ENCODE measurements at places on chromosomes 4 and X.

GRCh38 chr4:124936427-124936826, 223.9 kb upstream of the ANKRD50 start:
- DNase-seq = no peak

- DNase-seq = no peak
Measured at GRCh38 chrX:130861462-130861861, 41.5 kb downstream of the ENOX2 start.

GRCh38 chr4:81631958-81632441, 160.3 kb upstream of the RASGEF1B start:
- DNase-seq = no peak

DNA sequence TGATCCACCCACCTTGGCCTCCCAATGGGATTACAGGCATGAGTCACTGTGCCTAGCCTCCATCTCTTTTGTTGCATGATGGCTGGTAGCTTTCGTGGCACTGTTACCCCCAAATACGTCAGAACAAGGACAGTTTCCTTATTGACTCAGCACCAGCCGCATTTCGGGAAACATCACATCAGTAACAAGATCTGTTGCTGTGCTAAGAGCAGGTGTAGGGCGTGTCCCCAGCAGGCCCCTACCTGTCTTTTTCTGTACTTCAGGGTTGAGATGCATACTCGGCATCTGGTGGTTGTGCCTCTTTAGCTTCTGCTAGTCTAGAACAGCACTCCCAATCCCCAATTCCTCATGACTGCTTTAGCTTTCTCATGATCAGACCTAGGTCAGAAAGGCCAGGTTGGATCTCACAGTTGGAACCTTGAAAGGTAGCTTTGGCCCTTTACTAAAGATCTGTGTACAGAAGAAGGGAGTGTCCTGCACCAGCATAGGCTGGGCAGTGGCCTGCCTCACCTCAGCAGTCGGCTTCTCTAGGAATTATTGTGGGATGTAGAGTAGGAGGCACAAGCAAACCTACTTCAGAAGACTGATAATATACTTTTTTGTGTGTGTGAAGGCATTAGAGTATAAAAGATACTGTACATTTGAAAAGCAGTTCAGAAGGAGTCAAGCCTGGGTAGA, 36.8 kb downstream of the NSD2 start:
- no peak for DNase-seq

- DNase-seq = peak; percentile 28
Measured at GRCh38 chrX:79133904-79134303, 10.6 kb upstream of the GPR174 start.

- DNase-seq = no peak
Measured at GRCh38 chr4:2141022-2141761, 82.1 kb downstream of the NAT8L start.

DNA sequence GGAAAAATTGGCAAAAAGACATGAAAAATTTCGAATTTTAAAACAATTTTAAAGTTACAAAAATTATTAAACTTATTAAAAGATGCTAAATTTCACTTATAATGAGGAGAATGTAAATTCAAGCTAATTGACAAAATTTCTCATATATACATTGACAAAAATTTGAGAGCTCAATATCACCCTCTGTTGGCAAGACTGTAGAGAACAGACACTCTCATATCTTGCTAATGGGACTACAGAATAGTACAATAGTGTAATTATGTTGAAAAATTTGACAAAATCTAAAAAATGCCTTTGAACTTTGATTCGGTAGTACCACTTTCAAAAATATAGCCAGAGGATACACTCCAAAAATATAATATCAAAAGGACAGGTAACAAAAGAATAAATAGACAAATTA, 29.8 kb downstream of the DCAF8L2 start:
- DNase-seq = no peak

DNA sequence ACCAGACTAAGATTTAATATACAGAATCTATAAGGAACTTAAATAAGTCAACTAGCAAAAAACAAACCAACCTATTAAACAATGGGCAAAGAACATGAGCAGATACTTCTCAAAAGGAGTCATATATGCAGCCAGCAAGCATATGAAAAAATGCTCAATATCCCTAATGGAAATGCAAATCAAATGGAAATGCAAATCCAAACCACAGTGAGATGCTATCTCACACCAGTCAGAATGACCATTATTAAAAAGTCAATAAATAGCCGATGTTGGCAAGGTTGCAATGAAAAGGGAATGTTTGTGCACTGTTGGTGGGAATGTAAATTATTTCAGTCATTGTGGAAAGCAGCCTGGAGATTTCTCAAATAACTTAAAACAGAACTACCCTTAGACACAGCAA, 97.0 kb upstream of the SLC6A14 start:
- no peak for DNase-seq

DNA sequence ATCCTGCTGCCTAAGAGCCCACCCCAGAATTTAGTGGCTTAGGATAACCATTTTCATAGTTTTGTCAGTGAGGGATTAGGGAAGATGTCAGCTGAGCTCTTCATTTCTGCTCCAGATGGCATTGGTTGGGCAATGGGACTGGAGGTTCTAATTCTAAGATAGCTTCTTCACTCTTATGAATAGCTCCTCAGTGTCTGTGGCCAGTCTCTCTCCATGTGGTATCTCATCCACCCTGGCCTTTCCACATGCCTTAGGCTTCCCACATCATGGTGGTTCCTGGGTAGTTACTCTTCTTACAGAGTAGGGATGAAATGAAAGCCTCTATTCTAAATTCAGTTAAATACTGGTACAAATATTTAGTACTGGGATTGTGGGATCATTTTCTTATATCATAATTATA, 31.3 kb downstream of the REPS2 start:
- no peak for DNase-seq

- DNase-seq = no peak
Measured at GRCh38 chrX:68396953-68397352, 36.3 kb downstream of the OPHN1 start.

DNA sequence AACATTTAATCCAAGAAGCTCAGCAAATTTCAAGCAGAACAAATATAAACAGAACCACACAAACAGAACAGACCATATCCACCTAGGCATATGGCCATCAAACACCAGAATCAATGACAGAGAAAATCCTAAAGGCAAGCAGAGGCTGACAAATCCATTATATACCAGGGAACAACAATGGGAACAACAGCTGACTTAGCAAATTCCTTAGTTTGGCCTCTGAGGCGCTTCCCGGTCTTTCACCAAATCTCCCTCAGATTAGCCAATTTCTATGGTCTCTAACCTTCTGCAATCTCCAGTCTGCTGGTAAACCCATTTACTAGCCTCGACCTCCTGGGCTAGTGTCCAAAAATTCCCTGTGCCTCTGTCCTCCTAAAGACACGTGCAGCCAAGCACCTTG, 59.2 kb downstream of the GPR143 start:
- no peak for DNase-seq

- no peak for DNase-seq
Measured at GRCh38 chr4:74266081-74266480, 42.2 kb upstream of the EPGN start.

DNA sequence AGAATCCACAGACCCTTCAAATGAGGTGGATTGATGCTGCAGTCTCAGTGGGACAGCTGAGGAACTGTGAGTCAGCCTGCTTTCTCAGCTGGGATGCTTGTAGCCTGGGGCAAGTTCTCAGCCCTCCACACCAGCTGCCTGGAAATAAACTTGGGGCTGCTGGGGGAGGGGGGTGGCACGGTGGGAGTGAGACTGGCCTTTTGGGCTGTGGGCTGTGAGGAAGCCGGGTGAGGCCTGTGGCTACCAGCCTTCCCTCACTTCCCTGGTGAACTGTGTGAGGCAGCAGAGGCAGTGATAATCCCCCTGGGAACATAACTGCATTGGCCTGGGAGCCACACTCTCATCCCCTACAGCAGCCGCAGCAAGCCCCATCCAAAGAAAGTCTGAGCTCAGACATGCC, 114.5 kb upstream of the GUCY1A1 start:
- no peak for DNase-seq

DNA sequence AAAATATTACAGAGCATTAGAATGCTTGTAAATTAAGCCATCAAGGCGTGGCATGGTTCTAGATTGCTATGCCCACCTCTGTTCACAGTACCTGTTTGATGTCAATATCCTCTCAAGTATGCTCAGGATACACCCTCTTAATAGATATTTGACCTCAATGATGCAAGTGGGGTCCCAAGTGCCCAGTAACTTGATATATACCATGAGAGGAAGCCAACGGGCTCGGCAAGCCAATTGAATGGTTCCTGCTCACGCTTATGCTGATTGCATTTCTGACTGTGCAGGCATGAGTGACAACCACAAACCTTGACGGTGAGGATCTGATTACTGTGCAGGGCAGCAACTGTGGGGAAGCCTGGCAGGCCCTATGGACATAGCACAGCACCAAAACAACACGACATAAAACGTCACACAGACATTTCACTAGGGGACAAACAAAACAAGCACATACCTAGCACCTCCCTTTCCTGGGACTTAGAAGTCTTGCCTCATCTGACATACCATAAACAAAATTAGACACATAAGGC, 179.1 kb upstream of the ETNPPL start:
- no peak for DNase-seq

DNA sequence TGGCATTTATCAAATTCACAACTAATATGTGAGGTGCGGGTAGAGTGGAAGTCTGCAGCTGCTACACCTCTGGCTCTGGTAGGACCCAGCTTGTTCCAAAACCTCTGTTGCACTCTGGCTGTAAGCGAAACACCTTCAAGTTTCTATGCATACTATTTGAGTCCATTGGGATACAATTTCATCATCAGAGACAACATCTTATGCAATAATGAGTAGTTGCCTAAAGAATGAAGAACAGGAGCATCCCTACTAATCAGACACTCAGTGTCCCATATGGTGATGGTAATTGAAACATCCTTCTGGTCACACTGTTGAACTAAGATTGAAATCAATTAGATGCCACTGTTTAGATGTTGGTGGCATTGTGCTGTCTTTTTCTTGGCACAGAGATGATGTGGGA, 178.4 kb downstream of the MGST2 start:
- no peak for DNase-seq

DNA sequence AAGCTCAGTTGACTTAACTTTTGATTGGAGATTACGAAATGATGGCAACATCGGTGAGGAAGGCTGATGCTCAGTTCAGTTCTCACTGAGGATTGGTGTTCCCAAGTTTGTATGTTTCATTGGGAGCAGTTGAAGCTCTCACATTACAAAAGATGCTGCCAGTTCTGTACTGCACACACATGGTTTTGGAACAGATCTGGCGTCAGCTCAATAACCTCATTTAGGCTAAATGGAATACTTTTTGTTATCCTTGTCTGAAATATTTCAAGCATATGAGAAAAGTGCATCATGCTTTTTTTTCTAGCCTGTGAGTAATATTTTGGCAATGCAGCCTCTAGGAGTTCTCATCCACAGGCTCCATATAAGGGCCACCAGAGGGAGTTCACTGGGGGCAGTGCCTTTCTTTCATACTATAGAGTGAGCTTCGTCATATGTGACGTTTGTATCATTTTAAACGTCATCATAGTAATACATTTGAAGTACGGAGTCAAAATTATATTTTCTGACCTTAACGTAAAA, 4.1 kb downstream of the ENPEP start:
- no peak for DNase-seq

DNA sequence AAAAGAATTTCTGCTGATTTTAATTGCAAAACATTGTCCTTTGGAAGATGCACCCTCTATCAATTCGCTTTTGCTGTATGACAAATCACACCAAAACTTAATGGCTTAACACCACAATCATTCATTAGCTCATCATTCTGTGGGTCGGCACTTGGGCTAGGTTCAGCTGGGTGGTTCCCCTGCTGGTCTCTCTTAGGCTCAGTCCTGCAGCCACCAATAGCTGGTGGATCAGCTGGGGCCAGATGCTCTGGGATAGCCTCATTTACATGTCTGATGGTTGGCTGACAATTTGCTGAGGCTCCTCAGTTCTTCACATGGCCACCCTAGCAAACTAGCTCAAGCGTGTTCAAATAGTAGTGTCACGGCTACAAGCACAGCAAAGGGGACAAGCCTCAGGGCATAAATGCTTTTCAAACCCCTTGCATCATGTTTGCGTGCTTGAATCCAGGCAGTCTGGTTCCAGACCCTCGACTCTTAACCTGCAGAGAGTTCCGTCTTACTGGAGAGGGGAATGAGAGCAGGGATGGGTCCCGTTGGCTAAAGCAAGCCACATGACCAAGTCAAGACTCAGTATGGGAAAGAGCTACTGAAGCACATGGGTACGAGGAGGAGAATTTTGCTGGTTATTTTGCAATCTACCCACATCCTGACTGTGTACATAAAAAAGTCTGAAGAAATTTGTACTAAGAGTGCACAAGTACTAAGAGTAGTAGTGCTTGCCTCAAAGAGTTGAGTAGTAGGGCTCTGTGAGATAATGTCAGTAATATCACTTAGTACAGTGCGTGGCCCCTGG, 7.5 kb upstream of the ACSL1 start:
- no peak for DNase-seq

- DNase-seq = no peak
Measured at GRCh38 chr4:78566834-78567499, 15.4 kb downstream of the ANXA3 start.

DNA sequence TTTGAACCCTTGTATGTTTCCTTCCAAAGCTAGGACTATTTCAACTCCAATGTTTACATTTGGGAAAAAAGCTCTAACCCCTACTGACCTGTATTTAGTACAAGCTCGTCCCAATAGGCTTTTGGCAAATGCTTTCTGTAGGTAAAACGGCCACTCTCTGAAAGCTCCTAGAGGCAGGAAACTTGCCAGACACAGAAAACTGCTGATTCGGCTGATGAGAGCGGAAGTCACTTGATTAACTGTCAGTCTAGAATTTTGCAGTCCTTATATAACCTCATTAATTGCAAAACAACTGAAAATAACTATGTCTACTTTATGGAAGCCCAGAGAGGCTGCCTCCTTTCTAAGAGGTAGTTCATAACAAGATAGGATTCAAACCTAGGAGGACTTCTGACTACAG, 108.1 kb downstream of the TSPAN7 start:
- peak; percentile 26 for DNase-seq

GRCh38 chr4:187183826-187184225, 460.2 kb upstream of the FAT1 start:
- no peak for DNase-seq

DNA sequence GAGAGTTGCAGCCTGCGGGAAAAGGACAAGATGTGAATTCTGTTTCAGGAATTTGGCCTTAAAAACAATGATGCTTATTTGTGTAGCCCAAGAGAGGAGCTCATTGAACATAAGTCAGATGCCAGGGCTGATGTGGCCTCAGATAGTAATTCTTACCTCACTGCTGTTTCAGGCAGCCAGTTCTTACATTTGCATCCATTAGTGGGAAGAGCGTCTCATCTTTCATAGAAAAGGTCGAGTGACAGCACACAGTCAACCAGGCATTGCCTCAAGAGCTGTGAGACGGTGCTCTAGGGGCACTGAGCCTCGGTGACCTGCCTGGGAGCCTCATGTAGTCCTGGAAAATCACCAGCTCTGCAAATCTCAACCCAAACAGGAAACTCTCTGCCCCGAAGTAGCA, 174.9 kb upstream of the FRG1 start:
- no peak for DNase-seq

GRCh38 chr4:75895744-75896314, 6.4 kb downstream of the PPEF2 start:
- DNase-seq = peak; percentile 12

GRCh38 chrX:53768451-53768850, 81.9 kb upstream of the HUWE1 start:
- DNase-seq = no peak
